ENCODE measurements at places on chromosomes 2 and 18.

- DNase-seq, result no peak
- H3K36me3 ChIP-seq, result peaks cover 73% of the 10 kb centered on the region
- no peak overlapping the region for H3K4me3 ChIP-seq
- no peaks in the 10 kb centered on the region for H3K27me3 ChIP-seq
- peaks cover 48% of the 10 kb centered on the region for H3K4me1 ChIP-seq
Measured at GRCh38 chr2:36482576-36483214, 115.3 kb downstream of the FEZ2 start.

- H3K4me1 ChIP-seq, result no peaks in the 10 kb centered on the region
- no peak overlapping the region for H3K4me3 ChIP-seq
- H3K27ac ChIP-seq, result no peak overlapping the region
- no peaks in the 10 kb centered on the region for H3K27me3 ChIP-seq
Measured at GRCh38 chr2:229634601-229635370, 79.6 kb downstream of the DNER start.

- peaks cover 21% of the 10 kb centered on the region for H3K36me3 ChIP-seq
- H3K4me1 ChIP-seq, result no peaks in the 10 kb centered on the region
- no peak for DNase-seq
- H3K27me3 ChIP-seq, result no peaks in the 10 kb centered on the region
- no peak overlapping the region for H3K27ac ChIP-seq
Measured at GRCh38 chr2:239131521-239131920, 269.3 kb downstream of the HDAC4 start.

GRCh38 chr2:239081622-239082021, 233.7 kb downstream of the TWIST2 start:
- H3K27me3 ChIP-seq, result no peaks in the 10 kb centered on the region
- peaks cover 7% of the 10 kb centered on the region for H3K36me3 ChIP-seq
- no peak for DNase-seq
- no peaks in the 10 kb centered on the region for H3K4me1 ChIP-seq

DNA sequence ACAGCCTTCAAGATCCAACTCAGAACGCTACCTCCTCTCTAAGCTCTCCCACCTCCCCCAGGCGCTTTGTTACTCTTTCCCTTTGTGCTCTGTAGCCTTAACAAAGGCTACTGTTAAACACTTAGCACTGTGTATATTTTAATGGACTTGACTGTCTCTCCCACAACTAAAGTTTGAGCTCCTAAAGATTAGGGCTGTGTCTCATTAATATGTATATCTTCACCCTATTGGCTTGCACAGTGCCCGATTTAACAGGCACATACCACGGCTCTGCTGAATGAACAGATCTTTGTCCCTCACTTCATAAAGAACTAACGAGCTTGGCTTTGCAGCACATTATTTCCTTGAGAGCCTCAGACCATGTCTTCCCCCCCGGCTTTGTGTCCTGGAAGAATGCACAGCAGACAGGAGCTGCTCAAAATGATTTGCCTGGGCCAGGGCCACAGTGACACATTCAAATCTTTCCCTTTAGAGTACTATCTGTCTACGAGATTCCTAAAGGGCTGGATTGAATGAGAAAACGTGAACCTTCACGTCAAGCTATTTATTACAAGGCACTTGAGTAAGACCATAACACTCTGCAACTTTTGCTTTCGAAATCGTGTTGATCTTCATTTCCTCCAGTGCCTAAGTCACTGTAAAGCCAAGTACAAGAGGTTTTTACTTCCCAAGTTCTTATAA, 22.1 kb downstream of the ABHD3 start:
- no peak overlapping the region for H3K4me3 ChIP-seq
- H3K36me3 ChIP-seq, result no peaks in the 10 kb centered on the region
- H3K27ac ChIP-seq, result no peak overlapping the region
- no peak for DNase-seq

DNA sequence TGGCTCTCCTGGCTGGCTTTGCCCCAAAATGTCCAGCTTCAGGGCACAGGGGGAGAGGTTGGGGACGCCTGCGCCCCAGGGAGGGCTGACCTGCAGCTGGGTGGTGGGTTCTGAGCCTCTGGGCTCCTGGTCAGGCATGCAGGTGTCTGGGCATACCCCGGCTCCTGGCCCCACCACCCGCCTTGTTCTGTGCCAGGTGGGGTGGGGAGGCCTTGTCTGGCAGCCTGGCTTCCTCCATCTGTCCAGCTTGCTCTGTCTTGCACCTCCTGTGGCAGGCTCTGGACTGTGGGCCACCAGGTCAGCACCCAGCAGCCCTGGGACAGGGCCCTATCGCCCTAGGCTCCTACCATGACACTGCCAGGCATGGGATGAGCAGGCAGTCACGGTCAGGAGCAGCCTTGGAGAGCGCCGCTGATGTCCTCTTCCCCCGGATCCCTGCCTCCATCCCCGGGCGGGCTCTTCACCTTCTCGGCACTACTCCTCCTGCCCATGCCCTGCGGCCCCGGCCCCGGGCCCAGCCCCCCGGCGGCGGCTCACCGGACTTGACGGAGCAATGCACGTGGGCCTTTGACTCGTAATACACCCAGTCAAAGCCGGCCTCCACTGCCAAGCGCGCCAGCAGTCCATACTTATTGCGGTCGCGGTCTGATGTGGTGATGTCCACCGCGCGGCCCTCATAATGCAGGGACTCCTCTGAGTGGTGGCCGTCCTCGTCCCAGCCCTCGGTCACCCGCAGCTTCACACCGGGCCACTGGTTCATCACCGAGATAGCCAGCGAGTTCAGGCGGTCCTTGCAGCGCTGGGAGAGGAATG, 3.6 kb downstream of the IHH start:
- H3K4me3 ChIP-seq, result no peak overlapping the region
- no peak overlapping the region for H3K27ac ChIP-seq
- H3K4me1 ChIP-seq, result no peaks in the 10 kb centered on the region
- no peaks in the 10 kb centered on the region for H3K36me3 ChIP-seq
- DNase-seq, result no peak
- peaks cover 57% of the 10 kb centered on the region for H3K27me3 ChIP-seq

Measured in MCF 10A (cell line).